Ascending aorta (tissue), 2 donors: ENCODE measurements at places on chromosomes 5 and 9.

- DNase-seq: no peak
Observed at GRCh38 chr5:57174128-57174889, 450 bp downstream of the GPBP1 start.

GRCh38 chr5:149728303-149728702 lies 1.8 kb upstream of the PPARGC1B start:
- no peak for DNase-seq

GRCh38 chr5:143440448-143441115 lies 37.1 kb upstream of the NR3C1 start:
- no peak for DNase-seq

DNA sequence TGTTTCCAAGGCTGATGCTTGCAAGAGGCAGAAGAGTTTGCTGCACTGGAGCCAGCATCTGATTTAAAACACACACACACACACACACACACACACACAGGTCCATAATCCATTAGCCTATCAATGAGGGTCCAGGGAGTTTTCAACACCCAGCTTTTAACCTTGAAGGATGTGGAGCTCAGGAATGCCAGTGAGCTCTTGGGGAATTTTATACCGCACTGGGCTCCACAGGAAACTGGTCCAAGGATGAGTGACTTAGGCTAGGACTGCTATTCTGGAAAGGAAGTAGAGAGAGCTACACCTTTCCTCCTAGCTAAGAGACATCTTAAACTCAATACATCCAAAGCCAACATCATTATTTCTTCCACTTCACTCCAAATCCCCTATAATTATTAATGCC lies 942 bp upstream of the NRG2 start:
- DNase-seq: no peak

GRCh38 chr5:94754824-94755223 lies 136.4 kb downstream of the SLF1 start:
- no peak for DNase-seq

GRCh38 chr9:134991808-134992754 lies 74.4 kb upstream of the FCN1 start:
- DNase-seq: peak; percentile 30

DNA sequence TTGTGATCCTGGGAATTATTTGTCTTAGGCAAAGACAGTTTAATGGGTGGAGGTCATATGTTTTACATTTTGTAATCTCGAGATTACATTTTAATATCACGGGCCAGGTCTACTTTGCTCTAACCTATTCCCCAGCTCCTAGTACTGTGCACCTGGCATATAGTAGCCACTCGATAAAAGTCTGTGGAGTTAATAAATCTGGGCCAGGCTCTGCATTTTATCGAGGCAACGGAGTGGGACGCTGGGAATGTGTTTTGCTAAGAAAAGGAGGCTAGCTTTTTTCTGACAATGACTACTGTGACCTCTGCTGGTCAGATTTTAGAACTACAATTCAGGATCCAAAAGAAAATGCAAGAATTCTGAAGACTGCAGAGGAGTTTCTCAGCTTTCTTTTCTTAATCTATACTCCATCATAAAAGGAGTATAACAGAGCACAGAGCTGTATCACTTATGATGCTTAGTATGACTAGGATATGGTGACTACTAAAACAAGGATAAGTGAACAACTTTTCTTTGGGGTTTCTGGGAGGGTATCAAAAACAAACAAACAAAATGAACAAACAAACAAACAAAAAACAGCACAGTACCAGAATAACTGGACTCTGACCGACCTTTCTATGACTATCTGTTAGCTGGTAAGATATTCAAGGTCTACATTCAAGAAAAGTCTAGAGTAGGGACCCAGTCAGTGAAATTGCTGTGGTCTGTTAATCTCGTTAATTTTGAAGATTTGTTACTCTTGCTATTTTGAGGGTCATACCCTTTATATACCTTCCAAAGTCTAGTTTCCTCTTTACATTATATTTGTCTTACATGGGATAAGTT lies 46.1 kb upstream of the CER1 start:
- DNase-seq: no peak
